Stimulated activated CD4-positive, alpha-beta T cell treated with anti-CD3 and anti-CD28 coated beads, Interleukin-1b, Interleukin-23, amount 100 ng/mL, for 24 hours (primary cell): ENCODE measurements at places on chromosomes 5 and 9.
A peak's percentile ranks its signal among the peaks of the same experiment; 100 is the strongest.

- DNase-seq, result no peak
Observed at GRCh38 chr5:114648940-114649339, 287.1 kb downstream of the KCNN2 start.

GRCh38 chr5:20556115-20556763 lies 568.2 kb upstream of the CDH18 start:
- DNase-seq, result no peak

GRCh38 chr9:38274800-38275199 lies 117.7 kb upstream of the ALDH1B1 start:
- no peak for DNase-seq

DNA sequence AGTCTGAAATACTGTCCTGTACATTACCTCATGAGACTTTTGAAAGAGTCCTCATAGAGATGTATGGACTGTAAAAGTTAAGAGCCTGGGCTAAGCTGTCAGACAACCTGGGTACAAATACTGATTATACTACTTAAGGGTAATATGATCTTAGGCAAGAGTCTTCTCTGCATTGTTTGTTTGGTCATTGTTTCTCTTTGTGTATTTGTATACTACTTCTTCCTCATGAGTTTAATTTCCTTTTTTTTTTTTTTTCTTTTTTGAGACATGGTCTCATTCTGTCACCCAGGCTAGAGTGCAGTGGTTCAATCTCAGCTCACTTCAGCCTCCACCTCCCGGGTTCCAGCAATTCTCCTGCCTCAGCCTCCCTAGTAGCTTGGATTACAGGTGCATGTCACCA lies 2.6 kb upstream of the PFDN1 start:
- no peak for DNase-seq

GRCh38 chr9:98370300-98370975 lies 115.0 kb upstream of the TBC1D2 start:
- DNase-seq, result no peak

DNA sequence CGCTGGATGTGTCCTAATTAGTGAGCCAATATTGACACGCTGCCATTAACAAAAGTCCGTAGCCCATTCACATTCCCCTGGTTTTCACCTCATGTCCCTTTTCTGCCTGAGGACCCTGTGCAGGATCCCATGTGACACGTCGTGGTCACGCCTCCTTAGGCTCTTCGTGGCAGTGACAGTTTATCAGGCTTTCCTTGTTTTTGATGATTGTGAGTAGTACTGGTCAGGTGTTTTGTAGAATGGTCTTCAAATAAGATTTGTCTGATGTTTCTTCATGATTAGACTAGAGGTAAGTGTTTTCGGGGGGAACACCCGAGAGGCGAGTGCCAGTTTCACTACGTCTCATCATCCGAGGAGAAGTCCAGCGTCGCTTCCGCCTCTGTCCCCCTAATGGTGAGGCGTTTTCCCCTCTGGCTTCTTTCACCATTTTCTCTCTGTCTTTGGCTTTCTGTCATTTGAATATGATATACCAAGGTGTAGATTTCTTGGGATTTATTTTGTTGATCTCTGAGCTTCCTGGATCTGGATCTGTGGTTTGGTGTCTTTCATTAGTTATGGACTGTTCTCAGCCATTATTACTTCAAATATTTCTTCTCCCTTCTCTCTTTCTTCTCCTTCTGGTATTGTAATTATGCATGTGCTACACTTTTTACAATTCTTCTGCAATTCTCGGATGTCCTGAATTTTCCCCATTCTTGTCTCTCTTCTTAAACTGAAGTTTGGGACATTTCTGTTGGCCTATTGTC lies 57.3 kb downstream of the TRIP13 start:
- no peak for DNase-seq

GRCh38 chr9:82565188-82565969 lies 497.6 kb downstream of the RASEF start:
- DNase-seq, result no peak

DNA sequence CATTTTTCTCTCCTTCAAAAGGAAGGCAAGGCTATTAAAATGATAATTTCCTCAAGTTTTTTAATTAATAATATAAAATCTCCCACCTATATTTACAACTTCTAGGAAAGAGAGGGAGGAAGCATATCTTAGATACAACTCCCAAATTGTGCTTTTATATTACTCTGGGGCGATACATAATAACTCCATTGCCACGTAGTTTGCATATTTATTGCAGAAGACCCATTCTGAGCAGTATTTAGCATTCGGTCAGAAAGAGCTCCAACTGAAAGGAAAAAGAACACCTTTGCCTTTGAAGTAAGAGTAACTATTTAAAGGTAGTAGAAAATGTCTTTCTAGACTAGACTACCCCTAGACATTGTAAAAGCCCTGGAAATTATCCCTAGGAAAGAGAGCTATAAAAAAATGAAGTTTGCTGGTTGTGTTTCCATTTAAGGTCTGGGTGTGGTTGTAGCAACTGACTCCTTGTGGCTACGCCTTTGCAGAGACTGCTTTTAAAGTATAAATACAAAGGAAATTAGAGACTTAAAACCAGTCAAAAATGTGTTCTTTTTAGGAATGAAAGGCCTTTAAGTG lies 566.1 kb downstream of the ZNF608 start:
- DNase-seq, result no peak

GRCh38 chr5:107384256-107384655 lies 286.5 kb downstream of the EFNA5 start:
- no peak for DNase-seq

- no peak for DNase-seq
Observed at GRCh38 chr5:134451936-134452505, 40.3 kb upstream of the CDKN2AIPNL start.

DNA sequence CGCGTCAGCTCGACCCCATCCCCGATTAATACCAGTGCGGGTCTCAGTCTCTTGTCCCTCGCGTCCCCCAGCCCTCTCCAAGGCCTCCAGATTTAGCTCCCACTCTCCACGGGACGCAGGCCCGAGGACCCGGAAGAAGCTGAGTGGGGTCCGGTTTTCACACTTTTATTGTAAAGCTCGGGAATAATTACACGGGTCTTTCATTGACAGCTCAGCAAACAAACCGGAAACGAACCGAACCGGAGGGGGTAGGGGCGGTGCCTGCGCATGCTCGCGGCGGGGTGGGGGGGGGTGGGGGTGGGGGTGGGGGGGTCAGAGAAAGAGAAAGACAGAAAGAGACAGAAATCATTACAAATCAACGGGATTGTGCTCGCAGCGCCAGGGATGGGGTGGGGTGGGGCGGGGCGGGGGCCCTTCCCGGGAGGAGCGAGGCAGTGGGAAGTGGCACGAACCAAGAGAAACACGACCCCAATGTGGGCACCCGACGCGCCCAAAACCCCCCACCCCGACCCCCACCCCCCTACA lies 27.9 kb downstream of the PCDH1 start:
- peak; percentile 27 for DNase-seq

- DNase-seq, result no peak
Observed at GRCh38 chr5:132102101-132102701, 28.6 kb downstream of the CSF2 start.
